ENCODE measurements at places on chromosomes 7 and 10. TPM values are rescaled to one million over a fixed set of nuclear protein-coding genes. Genes with fewer than 3 reads are reported as not detected.

DNA sequence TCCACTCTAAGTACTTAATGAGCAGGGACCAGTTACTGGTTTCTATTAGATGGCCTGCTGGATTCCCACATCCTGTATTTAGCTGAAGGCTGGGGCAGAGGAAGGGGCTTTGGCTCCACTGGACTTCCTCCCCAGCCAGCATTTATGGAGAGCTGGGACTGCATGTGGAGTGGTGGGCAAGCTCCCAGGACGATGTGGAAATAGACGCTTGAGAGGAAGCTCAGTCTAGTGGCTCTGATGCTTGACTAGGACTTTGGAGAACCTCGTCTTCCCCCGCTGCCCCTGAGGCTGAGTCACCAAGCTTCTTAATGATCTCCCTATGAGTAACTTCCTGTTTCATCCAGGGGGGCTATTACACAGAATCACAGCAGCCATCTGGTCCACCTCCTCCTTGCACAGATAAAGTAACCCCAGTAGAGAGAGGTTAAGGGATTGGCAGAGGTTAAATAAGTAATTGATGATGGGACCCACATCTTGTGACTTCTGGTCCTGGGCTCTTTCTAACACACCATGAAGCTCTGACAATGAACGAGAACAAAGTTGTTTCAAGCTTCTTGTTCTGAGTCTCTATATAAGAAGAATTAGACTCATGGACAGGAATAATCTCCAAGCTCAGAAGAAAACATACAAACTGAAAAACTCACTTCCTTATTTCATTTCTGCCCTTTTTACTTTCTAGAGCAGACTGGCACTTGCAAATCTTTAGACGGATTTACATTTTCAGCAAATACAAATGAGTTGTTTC is 126.2 kb downstream of the PRPF18 start:
- peak; percentile 77 for ATAC-seq

GRCh38 chr7:21352540-21353387 is 75.1 kb upstream of the SP4 start:
- ATAC-seq: no peak

DNA sequence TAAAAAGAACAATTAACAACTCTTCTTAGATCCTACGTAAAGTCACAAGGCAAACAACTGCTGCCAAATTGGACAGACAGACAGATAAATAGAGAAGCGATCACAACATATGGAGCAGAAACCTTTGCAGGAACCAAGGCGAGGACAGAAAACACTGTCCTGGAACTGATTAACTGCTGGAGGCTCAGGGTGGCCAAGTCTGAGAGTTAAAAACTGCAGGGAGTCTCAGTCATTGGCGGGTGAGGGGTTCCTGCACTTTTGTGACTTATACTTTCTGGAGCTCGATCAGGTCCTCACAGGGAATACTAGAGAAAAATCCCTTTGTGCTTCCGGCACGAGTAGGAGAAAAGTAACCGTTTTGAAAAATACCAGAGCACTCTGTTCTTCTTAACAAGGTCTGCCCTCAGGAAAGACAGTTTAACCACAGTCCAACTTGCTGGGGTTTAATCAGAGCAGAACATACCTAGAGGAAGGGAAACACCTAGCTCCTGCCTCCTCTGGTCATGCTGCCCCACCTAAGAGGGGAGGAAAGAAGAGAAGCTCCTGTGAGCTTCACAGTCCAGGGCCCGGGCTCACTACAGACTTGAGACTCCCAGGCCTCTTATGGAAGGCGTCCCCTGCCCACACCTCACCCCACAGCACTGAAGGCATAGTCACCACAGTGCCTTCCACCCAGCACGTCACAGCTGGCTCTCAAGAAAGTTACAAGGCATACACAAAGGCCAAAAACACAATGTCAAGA is 74.9 kb downstream of the LARP4B start:
- ATAC-seq: no peak

DNA sequence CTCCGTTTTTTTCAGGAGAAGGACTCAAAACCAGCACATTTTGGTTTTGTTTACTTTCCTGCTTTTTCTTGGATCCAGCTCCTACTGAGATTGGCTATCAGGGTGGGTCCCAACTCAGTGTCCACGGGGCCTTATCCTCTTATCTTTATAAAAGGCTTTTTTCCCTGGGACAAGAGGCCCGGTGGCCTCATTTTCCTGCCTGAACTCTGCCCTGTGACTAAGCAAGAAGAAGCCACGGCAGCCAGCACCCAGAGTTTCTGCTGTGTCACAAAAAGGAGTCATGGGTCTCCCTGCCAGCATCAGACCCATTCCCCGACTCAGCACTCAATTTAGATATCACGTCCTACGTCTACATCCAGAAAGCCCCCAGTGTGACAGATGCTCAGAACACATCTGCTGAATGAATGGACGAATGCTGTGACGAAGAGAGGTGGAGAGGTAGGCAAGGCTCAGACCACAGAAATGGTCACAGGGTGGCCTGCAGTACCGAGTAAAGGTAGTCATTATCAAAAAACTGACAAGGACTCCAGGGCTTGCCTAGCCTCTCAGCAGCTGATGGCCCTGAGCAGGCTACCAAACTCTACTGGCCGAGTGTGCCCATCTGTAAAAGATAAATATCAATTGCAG is 16.7 kb downstream of the DLG5 start:
- ATAC-seq: peak; percentile 68

The CRPPA gene
- 1.3 TPM for total RNA-seq

The TMEM213 gene
- total RNA-seq: 0.26 TPM
